Stimulated activated CD4-positive, alpha-beta T cell treated with anti-CD3 and anti-CD28 coated beads, Interleukin-1b, Interleukin-23, amount 100 ng/mL, for 1 hour (primary cell): ENCODE measurements at places on chromosomes 11 and 22.

DNA sequence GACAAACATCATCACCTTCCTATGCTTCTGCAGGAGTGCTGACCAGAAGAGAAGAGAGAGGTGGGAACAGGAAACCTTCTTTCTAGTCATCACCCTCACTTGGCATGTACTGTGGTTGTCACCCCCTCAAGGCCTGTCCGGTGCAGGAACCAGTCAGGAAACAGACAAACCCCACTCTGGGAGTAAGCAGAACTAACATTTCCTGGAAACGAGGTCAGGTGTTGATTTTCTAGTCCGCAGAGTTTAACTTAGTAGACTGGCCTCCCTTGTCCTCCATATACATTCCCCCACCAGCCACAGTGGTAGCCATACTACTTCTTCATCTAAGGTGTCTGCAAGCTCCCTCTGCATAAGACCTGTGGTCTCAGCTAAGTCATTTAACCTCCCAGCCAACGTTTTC is 80.7 kb upstream of the NCAM1 start:
- DNase-seq = no peak

DNA sequence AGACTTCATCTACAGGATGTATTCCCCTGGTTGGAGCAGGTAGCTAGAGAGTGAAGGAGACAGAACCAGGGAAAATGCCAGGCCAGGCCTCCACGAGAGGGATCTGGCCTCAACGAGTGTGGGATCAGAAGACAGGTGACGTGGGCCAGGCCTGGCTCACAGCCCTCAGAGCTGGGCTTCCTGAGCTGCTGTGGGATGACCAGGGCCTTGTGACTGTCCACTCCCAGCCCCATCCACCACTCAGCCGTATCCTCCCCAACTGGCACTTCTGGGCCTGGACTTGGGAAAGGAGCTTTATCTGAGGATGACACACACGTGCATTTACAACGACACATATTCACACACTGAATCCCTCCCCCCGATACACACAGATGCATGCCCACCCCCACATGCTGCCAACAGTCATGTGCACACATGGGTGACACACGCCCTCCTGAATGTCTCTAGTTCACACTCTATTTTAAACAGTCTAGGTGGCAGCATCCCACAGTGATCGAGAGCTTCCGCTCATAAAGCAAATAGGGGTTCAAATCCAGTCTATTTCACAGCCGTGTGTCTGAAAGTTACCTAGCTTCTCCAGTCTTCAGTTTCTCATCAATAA is 93.1 kb downstream of the TP53I11 start:
- DNase-seq = no peak

- DNase-seq = no peak
Measured at GRCh38 chr11:120739780-120740179, 228.2 kb downstream of the GRIK4 start.

- DNase-seq = no peak
Measured at GRCh38 chr22:37400719-37401118, 26.6 kb downstream of the ELFN2 start.

DNA sequence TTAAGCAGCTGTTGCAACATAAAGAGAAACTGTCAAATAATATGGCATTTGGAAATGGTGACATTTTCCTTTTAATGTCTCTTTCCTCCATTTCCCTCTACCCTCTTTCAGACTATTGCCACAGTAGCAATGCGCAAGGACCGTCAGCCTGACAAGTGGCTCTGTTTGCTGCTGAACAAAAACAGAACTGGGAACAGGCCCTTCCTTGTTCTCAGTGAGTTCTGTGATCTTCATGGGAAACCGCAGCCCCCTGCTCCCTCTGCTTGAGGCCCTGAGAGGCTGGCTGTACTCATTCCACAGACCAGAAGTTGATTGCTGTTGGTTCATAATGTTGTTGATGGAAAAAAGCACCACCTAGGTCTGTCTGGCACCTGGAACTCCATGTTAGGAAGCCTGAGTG is 559.7 kb downstream of the OPCML start:
- no peak for DNase-seq

DNA sequence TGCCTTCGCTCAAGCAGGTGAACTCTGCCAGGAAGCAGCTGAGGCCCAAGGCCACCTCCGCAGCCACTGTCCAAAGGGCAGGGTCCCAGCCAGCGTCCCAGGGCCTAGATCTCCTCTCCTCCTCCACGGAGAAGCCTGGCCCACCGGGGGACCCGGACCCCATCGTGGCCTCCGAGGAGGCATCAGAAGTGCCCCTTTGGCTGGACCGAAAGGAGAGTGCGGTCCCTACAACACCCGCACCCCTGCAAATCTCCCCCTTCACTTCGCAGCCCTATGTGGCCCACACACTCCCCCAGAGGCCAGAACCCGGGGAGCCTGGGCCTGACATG is 123.4 kb downstream of the SEZ6L start:
- DNase-seq = no peak

DNA sequence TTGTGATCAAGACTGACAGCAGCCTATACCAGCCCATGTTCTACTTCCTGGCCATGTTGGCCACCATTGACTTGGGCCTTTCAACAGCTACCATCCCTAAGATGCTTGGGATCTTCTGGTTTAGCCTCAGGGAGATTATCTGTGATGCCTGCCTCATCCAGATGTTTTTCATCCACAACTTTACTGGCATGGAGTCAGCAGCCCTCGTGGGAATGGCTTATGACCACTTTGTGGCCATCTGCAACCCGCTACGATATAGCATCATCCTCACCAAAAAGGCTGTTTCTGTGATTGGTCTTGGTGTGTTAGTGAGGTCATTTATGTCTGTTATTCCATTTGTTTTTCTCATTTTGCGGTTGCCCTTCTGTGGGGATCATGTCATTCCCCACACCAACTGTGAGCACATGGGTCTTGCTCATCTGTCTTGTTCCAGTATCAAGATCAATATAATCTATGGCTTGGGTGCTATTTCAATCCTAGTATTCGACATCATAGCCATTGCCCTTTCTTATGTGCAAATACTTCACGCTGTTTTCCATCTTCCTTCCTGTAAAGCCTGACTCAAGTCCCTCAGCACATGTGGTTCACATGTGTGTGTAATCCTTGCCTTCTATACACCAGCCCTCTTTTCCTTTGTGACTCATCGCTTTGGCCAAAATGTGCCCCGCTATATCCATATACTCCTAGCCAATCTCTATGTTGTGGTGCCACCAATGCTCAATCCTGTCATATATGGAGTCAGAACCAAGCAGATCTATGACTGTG is 23.6 kb downstream of the OR52E1 start:
- DNase-seq = no peak

DNA sequence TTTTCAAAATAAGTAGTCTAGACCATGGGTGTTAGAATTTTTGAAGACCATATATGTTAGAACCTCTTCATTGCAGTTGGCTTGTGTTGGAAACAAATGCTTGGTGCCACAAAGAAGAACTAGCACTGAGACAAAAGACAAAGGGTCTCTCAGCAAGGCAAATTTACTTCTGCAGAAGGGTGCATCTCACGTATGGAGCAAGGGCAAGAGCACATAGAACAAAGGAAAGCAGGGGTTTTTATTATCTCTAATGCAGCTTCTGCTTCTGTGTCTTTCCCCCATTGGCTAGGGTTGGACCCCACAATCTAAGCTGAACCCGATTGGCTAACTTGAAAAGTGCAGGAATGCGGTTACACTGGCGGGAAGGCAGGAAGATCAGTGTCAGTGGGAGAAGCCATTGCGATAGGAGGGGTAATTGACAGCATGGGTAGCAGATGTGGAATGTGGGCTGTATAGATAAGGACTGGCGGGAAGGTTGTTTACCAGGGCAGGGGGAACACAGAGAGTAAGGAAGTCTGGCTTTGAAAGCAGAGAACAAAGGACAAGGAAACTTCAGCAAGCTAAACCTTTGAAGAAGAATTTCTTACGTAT is 9.2 kb upstream of the RBMXL2 start:
- no peak for DNase-seq

GRCh38 chr22:23237841-23238240 is 57.5 kb downstream of the BCR start:
- no peak for DNase-seq

- DNase-seq = no peak
Measured at GRCh38 chr11:127552446-127552845, 551.9 kb upstream of the KIRREL3 start.

- DNase-seq = no peak
Measured at GRCh38 chr11:110251836-110252235, 44.6 kb downstream of the RDX start.

- no peak for DNase-seq
Measured at GRCh38 chr11:47980907-47981621, 705 bp downstream of the PTPRJ start.

DNA sequence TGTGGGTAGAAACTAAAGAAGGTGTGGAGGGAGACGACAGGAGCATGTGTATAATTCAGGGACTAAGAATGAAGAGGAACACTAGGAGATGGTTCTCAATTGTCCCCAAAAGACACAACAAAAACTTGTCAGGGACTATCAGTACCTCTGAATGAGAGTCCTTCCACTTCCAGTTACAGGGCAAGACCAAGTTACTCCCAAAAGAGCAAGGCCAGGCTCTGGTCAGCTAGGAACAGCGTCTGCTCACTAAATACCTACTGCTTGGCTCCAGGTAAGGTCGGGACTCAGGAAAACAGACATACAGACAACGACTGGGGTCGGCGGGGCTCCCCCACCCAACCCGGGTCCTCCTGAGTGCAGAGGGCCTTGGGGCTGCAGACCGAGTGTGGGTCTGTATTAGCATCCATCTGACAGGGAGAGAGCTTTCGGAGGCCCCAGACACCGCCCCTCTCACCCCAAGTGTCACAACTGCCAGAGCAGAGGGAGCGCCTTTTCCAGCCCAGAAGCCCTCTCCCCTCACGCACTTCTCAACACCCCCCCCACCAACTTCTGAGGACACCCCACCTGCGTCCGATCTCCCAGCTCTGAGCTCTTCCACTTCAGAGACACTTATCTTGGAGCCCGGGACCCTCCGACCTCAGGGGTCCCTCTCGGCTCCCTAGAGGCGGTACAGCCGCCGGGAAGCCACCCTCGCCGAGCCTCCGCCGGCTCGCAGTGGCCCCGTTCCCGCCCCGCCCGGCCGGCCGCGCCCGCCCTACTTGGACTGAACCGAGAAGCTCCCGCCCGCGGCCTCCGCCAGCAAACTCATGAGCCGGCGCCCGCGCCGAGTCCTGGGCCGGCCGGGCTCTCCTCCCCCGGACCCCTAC is 522 bp downstream of the RHOG start:
- DNase-seq = no peak

DNA sequence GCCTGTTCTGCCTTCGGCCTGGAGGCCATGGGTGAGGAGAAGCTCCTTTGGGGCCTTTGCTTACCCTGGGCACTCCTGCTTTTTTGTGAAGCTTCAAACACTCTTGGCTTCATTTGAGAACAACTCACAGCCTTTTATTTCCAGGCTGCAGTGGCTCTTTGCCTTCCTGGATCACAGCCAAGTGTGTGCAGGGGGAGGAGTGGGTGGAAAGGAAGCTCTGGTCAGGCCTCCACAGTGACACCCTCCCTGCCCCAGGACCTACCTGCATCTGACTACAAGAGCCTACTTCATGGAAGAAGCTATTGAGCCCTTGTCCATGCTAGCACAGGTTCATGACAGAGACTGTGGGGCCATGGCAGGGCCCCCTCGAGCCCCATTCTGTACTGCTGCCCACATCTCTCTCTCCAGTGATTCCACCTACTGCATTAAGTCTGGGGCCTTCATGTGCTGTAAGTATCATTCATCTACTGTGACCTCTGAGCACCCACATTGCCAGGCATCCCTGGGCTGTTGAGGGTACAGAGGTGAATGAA is 52.3 kb downstream of the GAB4 start:
- no peak for DNase-seq

DNA sequence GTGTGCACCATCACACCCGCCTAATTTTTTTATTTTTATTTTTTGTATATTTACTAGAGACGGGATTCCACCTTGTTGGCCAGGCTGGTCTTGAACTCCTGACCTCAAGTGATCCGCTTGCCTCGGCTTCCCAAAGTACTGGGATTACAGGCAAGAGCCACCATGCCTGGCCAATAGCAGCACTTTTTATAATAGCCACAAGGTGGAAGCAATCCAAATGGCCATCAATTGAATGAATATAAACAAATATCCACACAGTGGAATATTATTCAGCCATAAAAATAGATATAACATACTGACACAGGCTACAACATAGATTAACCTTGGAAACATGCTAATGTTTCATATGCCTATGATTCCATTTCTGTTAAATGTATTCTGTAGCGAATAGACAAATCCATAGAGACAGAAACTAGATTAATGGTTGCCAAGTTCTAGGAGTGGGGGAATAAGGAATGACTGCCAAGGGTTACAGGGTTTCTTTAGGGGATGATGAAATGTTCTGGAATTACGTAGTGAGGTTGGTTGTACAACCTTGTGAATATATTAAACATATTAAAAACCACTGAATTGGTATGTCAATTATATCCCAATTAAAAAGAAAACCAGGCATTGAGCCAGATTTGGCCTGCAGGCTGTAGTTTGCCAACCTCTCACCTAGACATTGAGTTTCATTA is 4.8 kb downstream of the VPS51 start:
- DNase-seq = no peak

- no peak for DNase-seq
Measured at GRCh38 chr11:3052109-3052479, 5.1 kb downstream of the CARS1 start.

- DNase-seq = no peak
Measured at GRCh38 chr11:12822392-12823022, 148.3 kb downstream of the TEAD1 start.

GRCh38 chr22:29782061-29782845 is 15.1 kb downstream of the UQCR10 start:
- DNase-seq = no peak
